CD4-positive, alpha-beta T cell (primary cell): ENCODE measurements at places on chromosomes 4 and X. TPM values are rescaled to one million over a fixed set of nuclear protein-coding genes. Genes with fewer than 3 reads are reported as not detected.

DNA sequence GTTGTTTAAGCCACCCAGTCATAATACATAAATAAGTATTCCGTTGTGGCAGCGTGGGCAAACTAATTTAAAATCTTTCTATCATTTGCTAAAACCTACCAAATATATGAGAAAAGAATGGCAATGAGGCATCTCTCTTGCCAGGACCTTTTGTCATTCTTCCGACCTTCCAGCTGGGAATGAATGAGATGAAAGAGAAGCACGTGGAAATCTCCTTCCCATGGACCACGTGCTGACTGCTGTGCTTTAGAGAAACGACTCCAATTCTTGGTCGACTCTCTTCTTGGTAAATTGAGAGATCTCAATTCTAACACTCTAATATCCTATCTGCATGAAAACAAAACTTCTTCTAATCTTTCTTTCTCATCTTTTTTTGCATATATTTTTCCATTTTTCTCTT, 116.5 kb downstream of the COL25A1 start:
- no peaks in the 10 kb centered on the region for H3K27me3 ChIP-seq
- DNase-seq, result no peak
- no peak overlapping the region for H3K27ac ChIP-seq
- H3K4me1 ChIP-seq, result no peaks in the 10 kb centered on the region

- H3K4me1 ChIP-seq, result no peaks in the 10 kb centered on the region
- H3K36me3 ChIP-seq, result no peaks in the 10 kb centered on the region
- no peak overlapping the region for H3K27ac ChIP-seq
Measured at GRCh38 chrX:29024871-29025270, 437.6 kb downstream of the IL1RAPL1 start.

DNA sequence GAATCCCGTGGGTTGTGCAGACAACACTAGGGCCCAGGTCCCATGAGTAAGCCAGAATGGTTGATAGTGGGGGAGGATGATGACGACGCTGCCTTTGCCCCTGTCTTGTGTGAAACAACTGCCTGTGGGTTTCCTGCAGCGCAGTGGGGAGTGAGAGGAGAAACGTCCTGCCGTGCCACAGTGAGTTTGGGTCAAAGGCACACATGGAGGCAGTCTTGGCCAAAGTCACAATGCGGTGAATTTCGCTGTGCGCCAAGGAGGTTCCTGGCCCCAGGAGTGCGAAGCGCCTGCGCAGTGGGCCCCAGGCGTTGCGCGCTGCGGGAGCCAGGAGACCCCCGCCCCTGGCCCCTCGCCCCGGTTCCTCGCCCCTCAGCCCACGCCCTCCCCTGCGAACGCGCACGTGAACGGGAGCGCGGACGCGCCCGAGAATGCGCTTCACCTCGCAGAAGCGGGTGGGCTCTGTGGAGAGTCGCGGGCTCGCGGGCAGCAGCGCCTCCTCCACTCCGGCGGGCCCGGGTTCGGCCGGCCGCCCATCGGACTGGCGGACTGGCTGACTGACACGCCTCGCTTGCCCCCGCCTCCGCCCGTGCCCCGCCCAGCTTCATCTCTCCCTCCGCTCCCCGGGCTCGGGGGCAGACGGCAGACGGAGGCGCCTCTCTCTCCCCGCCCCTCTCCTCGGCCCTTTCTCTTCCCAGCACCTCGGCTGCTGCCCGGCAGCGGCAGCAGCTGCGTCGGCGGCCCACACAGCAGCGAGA, at the start of gene NUDT10:
NUDT10 (plus strand) TSS at position 635 of the 755 bp plus-strand sequence. CDS start 144 bp downstream, outside the sequence.
- no peak for DNase-seq
- H3K36me3 ChIP-seq, result no peaks in the 10 kb centered on the region
- H3K27me3 ChIP-seq, result no peaks in the 10 kb centered on the region
- no peak within 1 kb of the TSS for H3K27ac ChIP-seq
- H3K4me1 ChIP-seq, result peaks cover 5% of the 10 kb centered on the region

DNA sequence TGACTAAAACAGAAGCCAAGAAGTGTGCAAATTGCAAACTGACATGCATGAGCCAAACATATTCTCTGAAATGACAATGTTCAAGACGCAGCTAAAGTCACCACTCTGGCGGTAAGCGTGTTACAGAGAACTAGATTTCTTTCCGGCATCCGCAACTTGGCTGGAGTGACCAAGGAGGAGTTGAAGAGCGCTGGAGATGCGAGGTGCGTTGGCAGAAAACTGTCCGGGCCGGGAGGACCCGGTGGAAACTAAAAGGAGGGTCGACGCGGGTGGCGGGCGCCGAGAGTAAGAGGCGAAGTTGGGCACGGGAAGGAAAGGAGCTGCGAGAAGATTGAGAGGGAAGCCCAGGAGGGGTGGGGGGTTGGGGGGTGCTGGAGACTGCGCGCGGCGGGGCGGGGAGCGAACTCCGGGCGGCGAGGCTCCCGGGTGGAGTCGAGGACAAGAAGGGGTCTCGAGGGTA, 807 bp downstream of the SEL1L3 start:
- no peaks in the 10 kb centered on the region for H3K36me3 ChIP-seq
- DNase-seq, result no peak
- H3K4me1 ChIP-seq, result peaks cover 49% of the 10 kb centered on the region
- peak overlapping the region; percentile 76 for H3K4me3 ChIP-seq
- H3K27me3 ChIP-seq, result no peaks in the 10 kb centered on the region

- no peak overlapping the region for H3K4me3 ChIP-seq
- no peaks in the 10 kb centered on the region for H3K27me3 ChIP-seq
- H3K4me1 ChIP-seq, result no peaks in the 10 kb centered on the region
- H3K36me3 ChIP-seq, result no peaks in the 10 kb centered on the region
- H3K27ac ChIP-seq, result no peak overlapping the region
Measured at GRCh38 chr4:146308951-146309350, 94.6 kb downstream of the REELD1 start.

DNA sequence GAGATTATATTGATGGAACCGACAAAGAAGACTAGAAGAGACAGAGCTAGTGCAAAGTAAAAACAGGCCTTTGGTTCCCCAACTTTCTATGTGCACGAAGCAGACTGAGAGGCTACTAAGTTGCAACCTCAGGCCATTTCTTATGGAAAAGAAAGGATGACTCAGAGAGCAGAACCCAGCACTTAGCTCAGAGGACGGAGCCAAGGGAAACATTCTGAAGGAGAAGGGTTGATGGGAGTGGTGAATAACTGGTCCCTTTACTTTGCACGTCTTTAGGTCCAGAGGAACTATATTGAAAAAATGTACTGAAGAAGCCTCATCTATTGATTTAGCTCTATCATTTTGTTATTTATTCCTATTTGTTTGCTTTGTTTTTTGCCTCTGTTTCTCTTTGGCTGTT, 182.1 kb downstream of the CPE start:
- DNase-seq, result no peak
- H3K27me3 ChIP-seq, result peaks cover 2% of the 10 kb centered on the region
- no peaks in the 10 kb centered on the region for H3K36me3 ChIP-seq
- no peaks in the 10 kb centered on the region for H3K4me1 ChIP-seq
- no peak overlapping the region for H3K4me3 ChIP-seq

DNA sequence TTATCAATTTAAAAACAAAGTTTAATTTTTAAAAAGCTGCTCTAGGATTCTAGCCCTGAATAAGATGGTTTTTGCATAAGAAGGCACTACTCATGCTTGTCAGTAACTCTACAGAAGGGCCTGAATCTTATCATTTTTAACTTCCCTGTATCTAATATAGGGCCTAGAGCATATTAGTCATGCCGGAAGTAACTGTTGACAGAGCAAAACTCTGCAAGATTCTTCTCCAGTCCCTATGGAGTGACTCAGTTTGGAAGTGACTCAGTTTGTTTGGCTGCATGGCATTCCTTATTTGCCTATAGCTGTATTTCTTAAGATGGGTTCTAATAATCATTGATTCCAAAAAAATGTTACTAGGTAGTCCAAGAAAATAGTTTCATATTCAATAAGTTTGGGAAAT, 431.8 kb upstream of the HTR2C start:
- H3K36me3 ChIP-seq, result no peaks in the 10 kb centered on the region
- H3K27me3 ChIP-seq, result no peaks in the 10 kb centered on the region
- DNase-seq, result no peak
- no peaks in the 10 kb centered on the region for H3K4me1 ChIP-seq

GRCh38 chr4:140233791-140234696, 80.1 kb upstream of the MAML3 start:
- no peak overlapping the region for H3K27ac ChIP-seq
- no peak for DNase-seq
- H3K27me3 ChIP-seq, result no peaks in the 10 kb centered on the region
- H3K36me3 ChIP-seq, result no peaks in the 10 kb centered on the region
- H3K4me1 ChIP-seq, result peaks cover 5% of the 10 kb centered on the region
- H3K4me3 ChIP-seq, result no peak overlapping the region

GRCh38 chr4:78145622-78146021, 88.5 kb downstream of the FRAS1 start:
- no peak for DNase-seq
- no peaks in the 10 kb centered on the region for H3K27me3 ChIP-seq
- no peak overlapping the region for H3K27ac ChIP-seq

GRCh38 chrX:110425222-110426154, 66.8 kb downstream of the RTL9 start:
- no peak overlapping the region for H3K27ac ChIP-seq
- H3K4me1 ChIP-seq, result no peaks in the 10 kb centered on the region
- H3K27me3 ChIP-seq, result no peaks in the 10 kb centered on the region
- no peak overlapping the region for H3K4me3 ChIP-seq
- no peaks in the 10 kb centered on the region for H3K36me3 ChIP-seq
- no peak for DNase-seq

DNA sequence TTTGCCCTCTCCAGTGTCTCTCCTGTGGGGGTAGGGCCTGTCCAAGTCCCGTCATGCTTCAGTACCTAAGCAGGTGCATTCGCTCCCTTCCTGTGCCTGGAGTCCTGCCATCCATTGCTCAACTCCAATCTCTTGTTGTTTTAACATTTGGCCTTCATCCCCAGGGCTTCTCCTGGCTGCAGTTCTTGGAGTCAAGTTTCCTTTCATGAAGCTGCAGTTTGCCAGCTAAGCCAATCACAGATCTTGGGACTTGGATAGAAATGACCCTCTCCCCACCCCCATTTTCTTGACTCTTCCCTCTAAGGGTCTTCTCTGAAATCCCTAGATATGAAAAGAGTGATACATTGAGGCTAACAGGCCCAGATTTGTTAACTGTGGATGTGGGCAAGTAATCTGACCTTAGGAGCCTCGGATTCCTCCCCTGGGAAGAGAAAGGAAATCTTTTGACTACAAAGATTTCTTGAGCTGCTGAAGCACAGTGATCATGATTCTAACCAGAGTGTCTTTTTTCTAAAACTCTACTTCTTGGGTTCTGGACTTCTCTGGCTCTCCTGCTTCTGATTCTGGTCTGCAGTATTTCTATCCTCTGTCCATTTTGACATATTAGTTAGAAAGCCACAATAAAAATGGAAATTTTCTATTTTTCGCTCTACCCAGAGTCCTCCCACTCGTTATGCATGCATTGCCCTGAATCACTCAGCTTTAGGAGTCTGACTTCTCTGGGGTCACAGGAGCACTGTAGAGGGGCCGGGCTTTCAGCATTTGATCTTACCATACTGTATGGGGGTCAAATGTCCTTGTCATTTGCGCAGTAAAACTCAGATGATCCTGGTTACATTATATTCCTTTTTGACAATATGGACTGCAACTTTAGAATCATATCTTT, 61.0 kb downstream of the CHRNA9 start:
- no peak for DNase-seq
- no peak overlapping the region for H3K27ac ChIP-seq
- no peaks in the 10 kb centered on the region for H3K4me1 ChIP-seq
- H3K36me3 ChIP-seq, result no peaks in the 10 kb centered on the region
- no peak overlapping the region for H3K4me3 ChIP-seq
- H3K27me3 ChIP-seq, result no peaks in the 10 kb centered on the region

DNA sequence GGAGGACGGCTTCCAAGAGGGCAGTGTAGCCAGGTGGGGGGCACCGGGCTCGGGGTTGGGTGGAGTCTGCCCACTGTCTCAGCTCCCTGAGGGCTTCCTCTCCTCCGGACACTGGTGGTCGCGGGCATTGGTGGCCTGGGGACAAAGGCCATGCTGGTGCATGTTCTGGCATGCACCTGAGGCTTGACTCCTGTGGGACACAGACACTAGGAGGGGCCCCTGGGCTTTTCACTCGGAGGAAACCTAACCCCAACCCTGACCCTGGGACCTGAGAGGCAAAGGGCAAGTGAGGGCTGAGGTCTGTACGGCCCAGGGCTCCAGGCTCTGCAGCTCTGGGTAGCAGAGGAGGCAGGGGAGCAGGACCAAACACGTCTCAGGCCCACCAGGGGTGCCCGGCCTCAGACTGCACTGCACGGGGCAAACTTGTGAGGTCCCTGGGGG, 22.3 kb upstream of the FGFR3 start:
- H3K4me1 ChIP-seq, result peaks cover 8% of the 10 kb centered on the region
- no peak overlapping the region for H3K4me3 ChIP-seq
- H3K36me3 ChIP-seq, result no peaks in the 10 kb centered on the region
- H3K27me3 ChIP-seq, result peaks cover 19% of the 10 kb centered on the region
- H3K27ac ChIP-seq, result no peak overlapping the region
- DNase-seq, result no peak

- no peak overlapping the region for H3K27ac ChIP-seq
- DNase-seq, result no peak
- no peaks in the 10 kb centered on the region for H3K4me1 ChIP-seq
- no peaks in the 10 kb centered on the region for H3K36me3 ChIP-seq
Measured at GRCh38 chr4:57051524-57051923, 58.7 kb downstream of the IGFBP7 start.

DNA sequence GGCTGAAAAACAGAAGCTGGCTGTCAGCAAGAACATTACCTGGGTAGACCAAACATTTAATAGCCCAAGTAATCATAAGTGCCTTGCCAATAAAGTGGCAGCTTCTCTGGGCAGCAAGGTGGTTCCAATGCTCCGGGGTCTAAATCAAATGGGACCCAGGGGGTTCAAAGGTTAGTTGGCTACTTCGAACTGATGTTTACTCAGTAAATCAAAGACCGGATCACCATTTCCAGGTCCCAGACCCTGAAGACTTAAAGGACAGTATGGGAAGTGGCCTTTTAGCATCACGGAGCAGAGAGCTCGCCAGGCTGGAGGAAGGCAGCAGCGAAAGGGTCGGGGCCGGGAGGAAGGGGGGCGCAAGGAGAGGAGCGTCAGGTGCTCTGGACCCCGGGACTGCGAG, 1.0 kb downstream of the SH3KBP1 start:
- no peaks in the 10 kb centered on the region for H3K27me3 ChIP-seq
- H3K36me3 ChIP-seq, result no peaks in the 10 kb centered on the region
- H3K4me3 ChIP-seq, result peak overlapping the region; percentile 55
- no peak for DNase-seq

CHM gene
- 5.1 TPM for total RNA-seq

TKTL2 gene
- not detected for total RNA-seq

NKX3-2 gene
- total RNA-seq, result not detected

DUSP9 gene
- total RNA-seq, result not detected
